H1 (cell line): ENCODE measurements at places on chromosomes 4 and X.
A peak's percentile ranks its signal among the peaks of the same experiment; 100 is the strongest.

- no peak for DNase-seq
Measured at GRCh38 chr4:76029300-76029699, 6.0 kb upstream of the CXCL10 start.

DNA sequence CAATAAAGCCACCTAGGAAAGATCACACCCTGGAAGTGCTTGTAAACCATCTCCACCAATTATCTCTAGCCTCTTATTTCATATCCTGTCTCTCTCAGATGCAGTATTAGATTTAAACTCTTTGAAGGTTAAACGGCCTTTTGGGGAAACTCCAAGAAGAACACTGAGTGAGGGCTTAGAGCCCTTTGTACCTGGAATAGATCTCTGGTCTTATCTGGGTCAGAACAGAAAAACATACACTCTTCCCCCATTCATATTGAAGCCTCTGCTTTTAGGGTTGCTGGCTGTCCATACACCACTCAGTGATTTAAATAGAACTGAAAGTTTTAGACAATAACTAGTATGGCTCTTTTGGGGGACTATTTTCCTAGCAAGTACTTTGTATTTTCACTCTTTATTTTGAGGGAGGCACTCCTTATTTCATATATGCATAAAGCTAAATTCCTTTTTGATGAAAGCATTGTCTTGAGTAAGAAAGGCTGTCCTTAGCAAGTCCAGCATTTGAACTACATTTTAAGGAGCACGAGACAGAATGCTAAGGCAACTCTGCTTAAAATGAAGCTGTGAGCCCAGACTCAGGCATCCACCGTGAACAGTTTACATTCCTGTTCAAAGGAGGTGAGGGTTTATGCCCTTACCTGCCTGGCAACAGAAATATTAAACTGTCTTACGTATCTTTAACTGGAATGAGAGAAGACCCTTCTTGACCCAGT, 17.4 kb downstream of the YY2 start:
- no peak for DNase-seq

DNA sequence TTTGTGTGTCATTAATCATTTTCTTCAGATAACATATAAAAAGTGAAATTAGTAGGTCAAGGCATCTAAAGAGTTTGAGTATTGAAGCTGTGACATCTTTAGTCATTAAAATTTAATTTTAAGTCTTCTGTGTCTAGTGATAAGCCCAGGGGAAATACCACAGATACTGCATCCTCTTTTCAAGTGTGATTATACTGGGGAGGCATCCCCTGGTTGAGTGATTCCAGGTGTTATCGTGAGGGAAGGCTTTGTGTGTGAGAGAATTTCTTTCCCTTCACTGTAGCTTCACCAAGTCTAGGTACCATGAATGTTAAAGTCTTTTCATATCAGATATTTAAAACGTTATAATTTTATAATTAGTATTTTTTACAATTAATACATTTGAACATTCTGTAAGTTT, 193.4 kb downstream of the FRAS1 start:
- DNase-seq: no peak

DNA sequence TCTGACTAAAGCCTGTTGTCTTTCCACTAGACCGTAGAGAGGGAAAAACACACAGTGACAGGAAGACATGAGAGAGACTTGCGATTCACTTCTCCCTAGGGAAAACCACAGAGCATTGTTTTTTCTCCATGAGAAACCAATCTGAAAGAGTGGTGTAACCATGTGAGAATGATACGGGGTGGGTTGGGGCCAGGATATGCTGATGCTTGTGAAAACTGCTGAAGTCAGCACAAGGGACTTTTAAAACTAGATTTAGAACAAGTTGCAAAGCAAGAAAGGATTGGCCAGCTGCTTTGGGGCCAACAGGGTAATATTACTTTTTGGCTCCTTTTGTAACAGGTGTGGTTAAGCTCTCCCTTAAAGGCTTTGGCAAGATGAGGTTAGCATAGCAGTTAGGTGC, 66.1 kb downstream of the NHSL2 start:
- no peak for DNase-seq

DNA sequence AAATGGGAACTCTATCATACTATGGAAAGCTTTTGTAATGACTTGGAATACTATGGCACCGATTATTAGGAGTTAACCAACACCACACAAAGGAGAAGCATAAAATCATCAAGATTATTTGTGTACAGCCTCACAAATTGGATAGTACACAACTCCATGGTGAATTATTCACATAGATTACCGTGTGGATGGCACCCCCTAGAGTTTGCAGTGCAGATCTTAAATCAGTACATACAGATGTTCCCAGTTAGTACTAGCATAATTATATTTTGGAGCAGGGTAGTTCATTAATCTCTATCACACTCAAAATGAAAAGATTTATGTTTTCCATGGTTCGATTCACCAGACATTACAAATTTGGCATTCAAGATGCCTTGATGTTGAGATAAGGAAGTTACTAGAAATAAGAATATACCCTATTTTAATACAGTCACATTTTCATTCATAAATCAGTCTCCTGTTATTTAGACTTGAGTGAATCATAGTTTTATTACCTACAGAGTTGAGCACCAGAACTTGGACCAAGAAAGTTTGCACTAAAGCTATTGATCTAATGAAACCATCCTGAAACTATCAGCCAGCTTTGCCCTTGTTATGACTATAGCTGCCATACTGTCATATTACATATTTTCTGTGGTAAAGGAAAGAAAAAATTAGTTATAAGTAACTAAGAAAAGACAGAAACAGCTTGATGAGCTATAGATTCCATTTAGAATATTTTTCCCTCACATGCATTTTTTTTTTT, 531.8 kb downstream of the GLUD2 start:
- no peak for DNase-seq

- no peak for DNase-seq
Measured at GRCh38 chr4:75542824-75543223, 13.0 kb upstream of the ODAPH start.

GRCh38 chr4:182809417-182810102, 107.6 kb downstream of the DCTD start:
- no peak for DNase-seq

GRCh38 chr4:48222491-48222890, 47.1 kb downstream of the TEC start:
- no peak for DNase-seq

DNA sequence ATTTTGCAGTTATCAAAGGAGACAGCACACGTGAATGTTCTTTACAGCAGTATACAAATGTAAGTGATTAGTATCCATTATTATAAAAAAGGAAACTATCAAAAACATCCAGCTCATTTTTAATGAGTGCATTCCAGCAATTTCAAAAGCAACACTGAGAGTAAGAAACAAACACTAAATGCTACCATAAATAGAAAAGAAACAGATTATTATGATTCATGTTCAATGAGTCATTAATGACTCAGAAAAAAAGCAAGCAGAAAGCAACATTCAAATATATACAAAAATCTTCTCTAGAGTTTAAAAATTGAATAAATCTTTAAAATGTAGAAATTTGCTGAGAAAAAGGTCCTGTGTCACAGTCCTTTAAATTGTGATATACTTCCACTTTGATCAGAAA, 346.5 kb upstream of the FMR1 start:
- no peak for DNase-seq

GRCh38 chr4:135510582-135510981, 1309.0 kb upstream of the PABPC4L start:
- DNase-seq: no peak

- no peak for DNase-seq
Measured at GRCh38 chr4:38154252-38154651, 194.1 kb downstream of the PTTG2 start.

DNA sequence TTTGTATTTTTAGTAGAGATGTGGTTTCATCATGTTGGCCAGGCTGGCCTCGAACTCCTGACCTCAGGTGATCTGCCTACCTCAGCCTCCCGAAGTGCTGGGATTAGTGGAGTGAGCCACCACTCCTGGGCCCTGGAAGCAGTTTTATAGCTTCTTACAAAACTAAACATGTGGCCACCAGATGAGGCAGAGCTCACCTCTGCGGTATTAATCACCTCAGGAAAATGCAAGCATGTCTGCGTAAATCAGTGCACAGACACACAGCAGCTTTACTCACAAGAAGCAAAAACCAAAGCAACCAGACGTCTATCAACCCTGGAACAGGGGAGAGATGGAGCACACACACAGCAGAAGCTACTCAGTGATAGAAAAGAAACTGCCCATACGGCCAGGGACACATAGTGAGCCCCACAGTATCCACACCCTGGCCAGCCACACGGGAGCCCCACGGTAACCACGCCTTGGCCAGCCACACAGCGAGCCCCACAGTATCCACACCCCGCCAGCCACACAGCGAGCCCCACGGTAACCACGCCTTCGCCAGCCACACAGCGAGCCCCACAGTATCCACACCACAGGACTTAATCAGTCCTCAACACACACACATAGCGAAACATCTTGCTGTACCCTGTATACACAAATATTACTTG, 30.2 kb downstream of the PPP2R3B start:
- no peak for DNase-seq

DNA sequence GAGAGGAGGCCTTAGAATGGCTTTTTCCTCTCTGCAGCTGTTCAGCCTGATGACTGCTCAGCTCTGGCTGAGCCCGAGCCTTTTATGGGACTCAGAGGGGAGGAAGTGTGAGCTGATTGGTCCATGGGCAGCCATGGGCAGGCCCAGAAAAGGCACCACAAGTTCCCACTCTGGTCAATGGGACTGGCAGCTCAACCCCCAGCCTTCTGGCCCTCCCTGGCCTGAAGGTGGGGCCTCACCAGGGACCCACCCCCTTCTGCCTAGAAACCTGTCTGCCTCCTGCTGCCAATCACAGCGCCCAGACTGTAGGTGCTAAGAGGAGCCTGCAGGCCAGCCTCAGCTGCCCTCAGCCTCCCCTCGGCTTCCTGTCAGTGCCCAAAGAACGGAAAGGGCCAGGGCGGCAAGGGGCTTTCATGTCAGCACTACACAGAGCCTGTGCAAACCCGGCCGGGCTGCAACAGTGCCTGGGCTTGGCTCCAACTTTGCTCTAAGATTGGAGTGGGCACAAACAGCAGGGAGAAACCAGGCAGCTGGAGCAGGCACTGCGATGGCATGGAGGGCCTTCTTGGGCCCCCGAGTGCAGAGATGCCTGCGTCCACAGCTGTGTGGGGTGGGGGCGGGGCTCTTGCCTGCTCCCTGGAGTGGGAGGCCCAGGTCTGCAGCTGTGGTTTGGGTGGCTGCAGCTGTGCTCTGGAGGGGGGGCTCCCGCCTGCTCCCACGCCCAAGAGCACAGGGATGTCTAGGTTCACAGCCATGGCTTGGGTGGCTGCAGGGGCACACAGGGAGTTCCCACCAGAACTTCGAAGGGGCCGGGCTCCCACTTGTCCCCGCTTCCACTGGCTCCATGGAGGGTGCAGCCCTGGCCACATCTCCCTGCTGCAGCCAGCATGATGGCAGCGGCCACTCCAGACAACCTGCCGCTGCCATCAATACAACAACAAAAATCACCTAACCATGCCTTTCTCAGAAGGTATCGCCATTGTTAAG, 92.6 kb downstream of the NXF2 start:
- no peak for DNase-seq

DNA sequence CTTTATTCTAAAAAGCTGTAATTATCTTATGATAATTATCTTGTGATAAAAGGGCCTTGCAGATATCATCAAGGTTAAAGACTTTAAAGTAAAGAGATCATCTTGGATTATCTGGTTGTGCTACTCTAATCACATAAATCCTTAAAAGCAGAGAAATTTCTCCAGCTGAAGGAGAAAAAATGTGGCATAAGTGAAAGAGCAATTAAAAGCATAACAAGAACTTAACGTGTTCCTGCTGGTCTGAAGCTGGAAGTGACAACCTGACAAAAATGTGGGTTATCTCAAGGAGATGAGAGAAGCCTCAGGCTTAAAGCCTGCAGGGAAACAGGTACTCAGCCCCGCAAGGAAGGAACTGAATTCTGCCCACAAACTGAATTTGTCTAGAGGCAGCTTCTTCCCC, 449.1 kb upstream of the NDST4 start:
- DNase-seq: no peak

- no peak for DNase-seq
Measured at GRCh38 chrX:124860736-124861135, 458.9 kb upstream of the TEX13C start.

DNA sequence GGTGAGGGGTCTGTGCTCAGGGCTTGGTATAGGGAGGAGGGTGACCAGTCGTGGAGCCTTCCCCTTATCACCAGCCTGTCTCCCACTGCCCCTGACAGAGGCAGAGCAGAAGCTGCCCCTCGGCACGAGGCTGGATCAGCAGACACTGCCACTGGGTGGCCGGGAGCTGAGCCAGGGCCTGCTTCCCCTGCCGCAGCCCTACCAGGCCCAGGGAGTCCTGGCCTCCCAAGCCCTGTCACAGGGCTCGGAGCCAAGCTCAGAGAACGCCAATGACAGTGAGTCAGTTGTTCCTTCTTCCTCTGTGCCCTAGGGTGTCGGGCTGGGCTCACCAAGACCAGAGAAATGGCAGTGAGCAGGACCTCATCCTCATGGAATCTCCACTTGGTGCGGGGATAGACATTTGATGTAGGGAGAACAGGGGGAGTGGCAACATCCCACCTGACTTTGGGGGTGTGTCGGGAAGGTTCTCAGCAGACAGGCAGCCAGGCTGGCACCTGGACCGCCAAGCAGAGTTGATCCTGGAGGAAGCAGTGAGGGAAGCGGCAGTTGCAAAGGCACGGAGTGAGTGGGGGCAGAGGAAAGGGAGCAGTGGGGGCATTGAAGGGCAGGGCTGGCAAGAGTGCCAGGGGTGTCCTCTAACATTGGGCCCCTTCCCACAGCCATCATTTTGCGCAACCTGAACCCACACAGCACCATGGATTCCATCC, 14.3 kb upstream of the UBA1 start:
- no peak for DNase-seq

DNA sequence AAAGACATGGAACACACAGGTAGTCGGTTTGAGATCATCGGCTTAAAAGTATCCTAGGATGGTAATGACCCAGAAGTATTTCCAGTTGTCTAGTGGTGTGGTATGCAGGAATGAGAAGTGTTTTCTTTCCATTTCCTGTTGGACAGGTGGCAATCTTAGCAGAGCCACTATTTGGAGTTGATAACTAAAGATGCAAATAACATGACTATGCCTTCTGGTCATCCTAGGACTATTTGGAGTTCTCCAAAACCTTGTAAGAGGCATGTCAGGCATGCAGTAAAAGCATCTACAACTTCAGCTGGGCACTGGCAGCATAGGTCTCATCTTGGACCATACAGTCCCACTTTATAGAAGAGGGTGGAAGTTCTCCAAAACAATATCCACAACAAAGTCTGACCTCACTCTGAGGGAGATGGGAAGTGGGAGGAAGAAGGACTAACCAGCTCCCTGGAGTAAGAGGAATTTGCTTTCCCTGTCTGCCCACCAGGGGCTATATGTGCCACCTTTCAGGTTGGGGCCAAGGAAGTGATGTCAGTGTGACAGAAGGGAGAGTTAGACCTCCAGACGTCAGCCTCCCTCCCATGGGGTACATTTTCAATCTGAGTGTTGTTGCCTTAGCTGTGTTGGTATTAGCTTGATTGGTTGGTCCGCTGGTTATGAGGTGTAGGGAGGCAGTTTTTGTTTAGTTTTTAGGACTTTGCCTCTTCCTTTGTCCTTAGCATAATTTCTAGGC, 101.2 kb upstream of the MYOZ2 start:
- no peak for DNase-seq

- DNase-seq: peak; percentile 64
Measured at GRCh38 chr4:122577808-122578781, 42.8 kb downstream of the IL21 start.
